Transverse colon (tissue), 4 donors: ENCODE measurements at places on chromosomes 7 and 10. TPM values are rescaled to one million over a fixed set of nuclear protein-coding genes. Genes with fewer than 3 reads are reported as not detected.

Gene ERVW-1
- total RNA-seq: not detected

Gene ATP6V0A4
- total RNA-seq: not detected

Gene LRIT1
- total RNA-seq: not detected

Gene ASB10
- not detected for total RNA-seq

Gene DDC
- 43.0 TPM for total RNA-seq

Gene RBP3
- not detected for total RNA-seq

Gene SCIN
- total RNA-seq: 125 TPM

Gene GRID2IP
- total RNA-seq: 0.20 TPM

Gene HIP1
- total RNA-seq: 20.1 TPM

Gene PCDH15
- total RNA-seq: 0.14 TPM

Gene HOXA10
- 19.8 TPM for total RNA-seq

DNA sequence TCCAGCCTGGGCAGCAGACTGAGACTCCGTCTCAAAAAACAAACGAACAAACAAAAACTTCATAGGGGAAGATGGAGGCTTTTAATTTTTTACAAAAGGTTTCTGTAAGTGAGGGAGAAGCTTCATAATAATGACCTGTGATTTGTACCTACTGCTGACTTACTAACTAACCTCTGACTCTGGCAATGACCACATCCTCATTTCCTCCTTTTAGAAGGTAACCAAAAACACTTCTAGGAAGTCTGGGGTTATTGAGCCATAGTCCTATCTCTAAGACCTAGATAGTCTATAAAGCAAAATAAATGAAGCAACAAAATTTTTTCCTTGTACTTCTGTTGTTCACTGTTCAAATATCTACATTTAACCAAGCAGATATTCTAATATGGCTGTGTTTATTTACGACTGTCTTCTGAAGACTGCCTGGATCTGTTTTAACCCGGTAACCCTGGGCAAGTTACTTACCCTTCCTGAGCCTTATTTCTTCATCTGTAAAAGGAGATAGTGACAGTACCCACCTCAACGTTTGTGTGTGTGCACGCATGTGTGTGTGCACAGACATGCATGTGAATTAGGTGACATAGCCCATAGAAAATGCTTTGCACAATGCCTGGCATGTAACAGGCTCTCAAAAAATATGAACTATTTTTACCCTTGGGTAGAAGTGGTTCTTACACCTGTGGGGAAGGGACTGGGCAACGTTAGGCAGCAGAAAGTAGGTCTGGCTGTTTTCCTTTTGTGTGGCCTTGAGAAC lies 30.8 kb upstream of the SMNDC1 start:
- no peaks in the 10 kb centered on the region for H3K36me3 ChIP-seq
- H3K27me3 ChIP-seq: no peaks in the 10 kb centered on the region
- no peak for DNase-seq

GRCh38 chr10:48450741-48451466 lies 144.4 kb downstream of the MAPK8 start:
- no peaks in the 10 kb centered on the region for H3K36me3 ChIP-seq
- no peak for DNase-seq
- H3K4me3 ChIP-seq: no peak overlapping the region
- H3K27me3 ChIP-seq: no peaks in the 10 kb centered on the region
- no peaks in the 10 kb centered on the region for H3K4me1 ChIP-seq

- H3K36me3 ChIP-seq: no peaks in the 10 kb centered on the region
- H3K27me3 ChIP-seq: no peaks in the 10 kb centered on the region
- H3K4me1 ChIP-seq: no peaks in the 10 kb centered on the region
- no peak overlapping the region for H3K4me3 ChIP-seq
Measured at GRCh38 chr7:108062250-108063014, 59.5 kb upstream of the LAMB1 start.

DNA sequence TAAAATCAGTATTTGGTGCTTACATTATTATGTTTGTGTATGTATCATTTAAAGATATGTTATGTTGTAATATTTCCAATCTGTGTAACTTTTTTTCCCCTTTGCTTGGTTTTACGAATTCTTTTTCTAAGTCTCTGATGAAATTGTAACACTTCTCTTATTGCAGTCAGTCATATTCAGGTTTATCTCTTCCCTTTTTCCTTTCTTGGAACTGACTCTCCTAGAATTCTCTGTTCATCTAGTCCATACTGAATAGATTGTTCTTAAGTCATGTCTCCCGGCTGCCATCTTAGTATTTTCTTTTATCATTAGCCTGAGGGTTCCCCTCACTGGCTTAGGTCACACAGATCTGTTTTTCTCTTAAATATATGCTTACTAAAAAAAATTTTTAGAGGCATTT lies 44.6 kb downstream of the PHTF2 start:
- H3K27ac ChIP-seq: no peak overlapping the region
- peaks cover 7% of the 10 kb centered on the region for H3K4me1 ChIP-seq
- H3K27me3 ChIP-seq: no peaks in the 10 kb centered on the region
- no peak for DNase-seq
- no peak overlapping the region for H3K4me3 ChIP-seq
- no peaks in the 10 kb centered on the region for H3K36me3 ChIP-seq

GRCh38 chr7:43015301-43015700 lies 83.1 kb downstream of the MRPL32 start:
- H3K4me3 ChIP-seq: no peak overlapping the region
- no peaks in the 10 kb centered on the region for H3K27me3 ChIP-seq
- no peaks in the 10 kb centered on the region for H3K4me1 ChIP-seq
- H3K36me3 ChIP-seq: no peaks in the 10 kb centered on the region
- no peak overlapping the region for H3K27ac ChIP-seq

DNA sequence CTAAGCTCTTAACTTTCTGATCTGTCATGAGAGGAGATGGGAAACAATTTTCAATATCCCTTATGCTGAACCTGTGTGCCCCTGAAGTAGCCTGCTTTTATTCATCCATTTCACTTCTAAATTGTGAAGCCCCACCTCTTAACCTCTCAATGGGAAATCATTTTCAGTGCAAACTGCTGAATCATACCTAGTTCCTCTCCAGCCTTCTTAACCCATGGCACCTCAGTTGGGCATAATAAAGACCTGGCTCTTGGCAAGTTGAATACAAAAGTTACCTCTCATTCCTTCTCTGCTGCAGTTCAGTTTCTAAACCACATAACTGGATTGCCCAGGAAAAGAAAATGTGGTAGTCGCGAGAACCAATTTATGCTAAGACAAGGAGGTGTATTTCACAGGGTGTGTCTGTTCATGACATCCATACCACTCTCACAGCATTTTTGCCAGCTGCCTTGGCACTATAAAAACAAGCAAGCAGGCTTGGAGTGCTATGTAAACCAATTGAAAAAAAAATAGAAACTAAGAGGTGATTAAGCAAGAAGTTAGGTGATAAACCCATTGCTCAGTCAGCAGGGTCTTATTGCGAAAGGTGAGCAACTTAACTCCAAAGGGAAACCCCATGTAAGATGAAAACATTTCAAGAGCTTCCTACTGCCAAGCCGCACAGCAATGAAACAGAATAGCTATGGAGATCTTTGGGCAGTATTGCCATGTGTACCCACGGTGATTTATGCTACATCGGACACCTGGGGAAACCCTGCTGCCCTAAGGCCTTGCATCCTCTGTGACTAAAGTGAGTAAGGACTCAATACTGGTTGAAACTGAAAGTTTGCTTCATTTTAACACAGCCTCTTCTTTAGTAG lies 57.0 kb upstream of the DKK1 start:
- no peak overlapping the region for H3K27ac ChIP-seq
- no peaks in the 10 kb centered on the region for H3K27me3 ChIP-seq
- no peaks in the 10 kb centered on the region for H3K4me1 ChIP-seq
- DNase-seq: peak; percentile 9
- no peaks in the 10 kb centered on the region for H3K36me3 ChIP-seq

DNA sequence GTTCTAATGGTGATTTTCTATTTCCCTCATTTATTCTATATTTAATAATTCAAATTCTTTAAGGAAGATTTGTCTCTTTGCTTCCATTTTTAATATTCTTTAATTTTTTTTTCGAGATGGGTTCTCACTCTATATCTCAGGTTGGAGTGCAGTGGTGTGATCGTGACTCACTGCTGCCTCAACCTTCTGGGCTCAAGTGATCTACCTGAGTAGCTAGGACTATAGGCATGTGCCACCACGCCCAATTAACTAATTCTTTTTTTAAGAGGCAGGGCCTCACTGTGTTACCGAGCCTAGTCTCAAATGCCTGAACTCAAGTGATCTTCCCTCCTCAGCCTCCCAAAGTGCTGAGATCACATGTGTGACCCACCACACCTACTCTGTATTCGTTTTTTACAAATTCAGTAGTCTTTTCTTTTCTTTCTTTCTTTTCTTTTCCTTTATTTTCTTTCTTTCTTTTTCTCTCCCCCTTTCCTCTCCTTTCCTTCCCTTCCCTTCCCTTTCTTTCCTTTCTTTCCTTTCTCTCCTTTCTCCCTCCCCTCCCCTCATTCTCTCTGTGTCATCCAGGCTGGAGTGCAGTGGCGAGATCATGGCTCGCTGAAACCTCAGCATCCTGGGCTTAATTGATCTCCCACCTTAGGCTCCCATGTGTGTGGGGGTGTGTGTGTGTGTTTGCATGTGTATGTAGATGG lies 323.1 kb downstream of the ADK start:
- H3K4me3 ChIP-seq: no peak overlapping the region
- no peaks in the 10 kb centered on the region for H3K27me3 ChIP-seq
- no peak for DNase-seq
- H3K4me1 ChIP-seq: no peaks in the 10 kb centered on the region
- H3K36me3 ChIP-seq: no peaks in the 10 kb centered on the region

- no peaks in the 10 kb centered on the region for H3K4me1 ChIP-seq
- peaks cover 51% of the 10 kb centered on the region for H3K27me3 ChIP-seq
- DNase-seq: no peak
- H3K27ac ChIP-seq: no peak overlapping the region
Measured at GRCh38 chr7:54769203-54769602, 10.2 kb upstream of the SEC61G start.

- no peak overlapping the region for H3K4me3 ChIP-seq
- no peak for DNase-seq
- H3K27ac ChIP-seq: no peak overlapping the region
Measured at GRCh38 chr7:20834656-20835055, 48.0 kb upstream of the SP8 start.

GRCh38 chr10:125840955-125841354 lies 17.6 kb downstream of the BCCIP start:
- peaks cover 55% of the 10 kb centered on the region for H3K36me3 ChIP-seq
- no peak overlapping the region for H3K27ac ChIP-seq
- no peaks in the 10 kb centered on the region for H3K4me1 ChIP-seq
- H3K4me3 ChIP-seq: no peak overlapping the region
- no peaks in the 10 kb centered on the region for H3K27me3 ChIP-seq
- no peak for DNase-seq

DNA sequence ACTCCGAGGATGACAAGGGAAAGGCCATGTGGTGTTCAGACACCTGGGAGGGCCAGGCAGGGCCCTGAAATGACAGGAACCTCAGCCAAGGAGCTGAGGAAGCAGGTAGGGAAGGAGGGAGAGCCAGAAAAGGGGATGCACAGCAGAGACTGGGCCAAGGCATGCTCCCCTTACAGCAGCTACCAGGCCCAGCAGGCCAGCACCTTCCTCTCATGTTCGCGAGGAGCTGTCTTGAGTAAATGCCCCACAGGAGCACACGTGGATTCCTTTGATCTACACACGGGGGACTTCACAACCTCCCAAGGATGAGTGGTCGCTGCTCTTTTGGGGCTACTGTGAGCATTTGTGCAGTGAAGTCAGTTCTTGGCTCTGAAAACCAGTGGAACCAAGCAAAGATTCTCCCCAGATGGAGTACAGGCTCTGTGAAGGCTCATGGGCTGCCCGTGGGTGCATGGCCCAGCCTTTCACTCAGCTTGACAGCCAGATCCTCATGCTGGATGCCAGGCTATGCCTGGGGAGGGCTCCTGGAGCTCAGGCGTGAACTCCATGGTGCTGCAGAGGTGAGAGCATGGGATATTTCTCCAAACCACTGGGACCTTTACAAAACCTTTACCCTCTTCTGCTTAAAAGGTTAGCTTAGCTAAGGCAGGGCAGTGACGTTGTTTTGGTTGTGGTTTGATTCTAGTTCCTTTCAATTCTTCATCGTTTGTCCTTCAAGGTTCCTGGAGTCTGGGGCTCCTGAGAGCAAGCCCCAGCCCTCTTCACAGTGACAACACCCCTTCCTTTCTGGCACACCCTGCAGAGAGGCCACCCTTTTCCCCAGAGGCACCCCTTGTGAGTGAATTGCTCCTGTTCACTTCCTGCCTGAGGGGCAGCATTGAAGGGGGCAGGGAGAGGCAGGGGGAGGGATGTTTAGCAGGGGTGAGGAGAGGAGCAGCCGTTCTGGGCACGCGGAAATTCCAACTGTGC lies 74.2 kb upstream of the ZPBP start:
- H3K27me3 ChIP-seq: no peaks in the 10 kb centered on the region
- H3K4me3 ChIP-seq: no peak overlapping the region
- no peak for DNase-seq
- no peaks in the 10 kb centered on the region for H3K4me1 ChIP-seq
- no peak overlapping the region for H3K27ac ChIP-seq

GRCh38 chr10:116620423-116621400 lies at the start of gene PNLIPRP2:
Gene PNLIPRP2 (plus strand): TSS chr10:116620953.
- no peak within 1 kb of the TSS for H3K4me3 ChIP-seq
- peaks cover 10% of the 10 kb centered on the region for H3K4me1 ChIP-seq
- no peaks in the 10 kb centered on the region for H3K27me3 ChIP-seq

GRCh38 chr7:101386558-101387231 lies 24.0 kb downstream of the COL26A1 start:
- H3K4me3 ChIP-seq: no peak overlapping the region
- H3K27me3 ChIP-seq: peaks cover 39% of the 10 kb centered on the region
- H3K4me1 ChIP-seq: no peaks in the 10 kb centered on the region

GRCh38 chr10:91487911-91488582 lies 77.9 kb downstream of the HECTD2 start:
- H3K36me3 ChIP-seq: no peaks in the 10 kb centered on the region
- no peaks in the 10 kb centered on the region for H3K4me1 ChIP-seq
- H3K4me3 ChIP-seq: no peak overlapping the region
- H3K27me3 ChIP-seq: no peaks in the 10 kb centered on the region
- DNase-seq: no peak

DNA sequence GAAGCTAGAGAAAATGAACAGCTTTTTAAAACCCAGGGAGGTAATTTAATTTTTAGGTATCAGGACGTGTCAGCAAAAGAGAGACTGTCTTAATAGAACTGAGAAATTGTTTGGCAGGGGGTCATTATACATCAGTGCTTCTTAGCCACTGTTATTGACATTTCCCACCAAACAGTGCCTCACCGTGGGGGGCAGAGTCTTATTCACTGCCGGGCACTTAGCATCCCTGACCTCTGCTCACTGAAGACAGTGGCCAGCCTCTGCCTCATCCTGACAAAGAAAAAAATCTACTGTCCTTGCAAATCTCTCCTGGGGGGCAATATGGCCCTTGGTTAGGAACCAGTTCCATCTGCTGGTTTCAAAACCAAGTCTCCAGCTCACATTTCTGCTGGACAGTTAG lies 14.2 kb upstream of the MKI67 start:
- no peak overlapping the region for H3K27ac ChIP-seq
- H3K4me1 ChIP-seq: no peaks in the 10 kb centered on the region
- no peak overlapping the region for H3K4me3 ChIP-seq
- no peaks in the 10 kb centered on the region for H3K36me3 ChIP-seq

DNA sequence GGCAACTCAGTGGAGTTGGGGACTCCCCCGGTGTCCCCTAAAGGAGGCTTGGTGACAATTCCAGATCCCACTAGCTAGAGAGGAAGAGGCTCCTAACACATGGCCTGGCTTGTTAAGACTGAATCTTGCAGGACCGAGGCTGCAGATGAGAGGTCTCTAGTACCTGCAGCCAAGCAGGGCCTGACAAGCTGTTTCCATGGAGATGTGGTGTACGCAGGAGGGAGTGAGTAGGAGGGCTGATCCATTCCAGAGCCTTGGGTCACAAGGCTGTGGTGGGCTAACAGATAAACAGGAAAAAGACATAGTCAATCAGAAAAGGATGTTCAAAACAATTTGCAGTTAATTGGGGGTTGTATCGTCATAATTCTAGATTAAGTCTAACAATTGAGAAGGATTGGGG lies 77.3 kb upstream of the MKLN1 start:
- H3K27ac ChIP-seq: no peak overlapping the region
- no peaks in the 10 kb centered on the region for H3K4me1 ChIP-seq
- H3K4me3 ChIP-seq: no peak overlapping the region
- no peaks in the 10 kb centered on the region for H3K27me3 ChIP-seq
